ENCODE measurements at places on chromosomes 12 and 14.

- DNase-seq, result no peak
Measured at GRCh38 chr14:55568618-55569017, 11.4 kb upstream of the KTN1 start.

- DNase-seq, result no peak
Measured at GRCh38 chr12:2386566-2386965, 333.8 kb downstream of the CACNA1C start.

DNA sequence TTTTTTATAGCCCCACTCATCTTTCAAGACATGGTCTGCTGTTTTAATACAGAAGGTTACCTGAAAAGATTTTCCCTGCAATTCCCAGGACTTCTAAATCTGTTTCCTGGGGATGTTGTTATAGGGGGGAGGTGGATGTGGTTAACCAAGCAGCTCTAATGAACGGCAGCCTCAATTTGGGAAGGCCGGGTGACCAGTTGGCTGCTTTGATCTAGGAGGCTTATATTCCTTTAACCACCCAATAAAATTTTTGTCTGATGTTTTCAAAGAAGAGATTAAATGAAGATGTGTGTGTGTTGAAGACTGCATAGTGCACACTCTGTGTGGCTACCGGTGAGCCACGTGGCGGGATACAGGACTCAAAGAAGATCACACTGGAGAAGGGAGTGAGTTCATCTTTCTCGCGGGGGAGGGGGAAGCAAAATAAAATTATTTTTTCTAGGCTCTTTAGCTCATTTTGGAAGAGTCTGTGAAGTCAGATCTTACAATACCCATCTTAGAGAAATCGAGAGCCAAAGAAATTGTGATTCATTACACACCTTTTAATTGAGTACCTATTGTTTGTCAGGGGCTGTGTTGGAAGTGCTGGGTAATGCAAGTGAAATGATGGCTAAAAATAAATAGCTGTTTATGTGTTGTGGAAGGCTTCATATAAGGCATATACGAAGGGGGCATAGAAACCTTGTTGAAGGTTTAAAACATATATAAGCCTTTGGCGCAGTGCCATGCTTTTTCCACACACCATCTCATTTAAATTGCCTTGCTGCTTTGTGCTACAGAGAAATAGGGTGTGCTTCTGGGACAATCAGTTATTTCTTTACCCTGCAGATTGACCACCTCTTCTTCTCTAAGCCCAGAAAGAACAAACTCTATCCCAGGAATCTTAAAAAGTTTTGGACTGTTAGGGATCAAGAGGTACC, 18.5 kb downstream of the ELK3 start:
- DNase-seq, result no peak

DNA sequence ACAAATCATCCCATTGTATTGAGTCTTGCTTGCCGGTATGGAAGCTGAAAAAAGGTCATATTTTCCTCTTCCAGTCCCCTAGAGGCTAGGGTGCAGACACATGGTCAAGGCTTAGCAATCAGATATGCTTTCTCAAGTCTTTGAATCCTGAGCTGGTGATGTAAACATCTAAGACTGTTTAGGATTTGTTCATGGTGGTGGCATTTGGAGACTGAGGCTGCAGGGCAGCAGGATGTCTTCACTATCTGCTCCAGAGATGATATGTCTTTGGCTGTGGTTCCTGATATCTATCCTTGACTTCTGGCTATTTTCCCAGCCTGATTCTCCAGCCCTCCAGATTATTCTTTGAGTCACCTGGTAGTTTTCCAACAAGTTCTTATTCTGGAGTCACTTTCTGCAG, 50.5 kb upstream of the DACT1 start:
- no peak for DNase-seq

- DNase-seq, result peak; percentile 98
Measured at GRCh38 chr14:70809225-70810219, at the start of gene MAP3K9. MAP3K9 (minus strand) TSS chr14:70809513; CDS start chr14:70809171, 342 bp downstream.

DNA sequence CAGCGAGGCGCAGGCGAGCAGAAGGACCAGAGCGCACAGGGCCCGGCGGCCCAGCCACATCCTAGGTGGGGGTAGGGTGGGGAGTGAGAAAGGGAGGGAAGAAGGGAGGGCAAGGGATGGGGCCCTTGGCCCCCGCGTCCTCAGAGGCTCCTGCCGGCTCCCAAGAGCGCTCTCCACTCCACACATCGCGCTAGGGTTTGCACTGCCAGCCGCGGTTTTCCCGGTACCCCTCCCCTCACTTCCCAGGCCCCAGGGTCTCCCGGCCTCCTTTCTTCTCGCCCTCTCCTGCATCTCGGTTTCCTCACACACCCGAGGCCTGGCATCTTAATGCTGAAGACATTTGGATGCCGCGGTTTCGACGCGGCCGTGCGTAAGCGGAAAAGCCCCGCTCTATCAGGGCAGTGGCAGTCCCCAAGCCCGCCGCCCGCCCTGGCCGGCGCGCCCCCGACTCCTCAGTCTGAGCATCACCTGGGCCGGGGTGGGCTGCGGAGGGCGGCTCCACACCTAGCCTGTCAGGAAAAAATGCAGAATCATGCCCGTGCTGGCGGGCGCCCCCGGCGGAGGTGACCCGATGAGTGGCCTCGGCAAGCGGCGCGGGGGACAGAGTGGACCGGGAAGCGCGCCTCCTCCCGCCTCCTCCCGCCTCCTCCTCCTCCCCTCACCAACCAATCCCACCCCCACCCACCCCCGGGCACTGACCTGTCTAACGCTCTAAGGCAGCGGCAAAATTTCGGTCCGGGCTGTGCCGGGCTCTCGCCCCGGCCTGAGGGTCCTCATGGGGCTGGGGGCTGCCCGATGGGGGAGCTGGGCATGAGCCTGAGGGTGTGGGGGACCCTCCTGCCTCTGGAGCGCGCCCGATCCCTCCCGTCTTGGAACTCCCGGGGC, 686 bp downstream of the B4GALNT1 start:
- peak; percentile 13 for DNase-seq

GRCh38 chr12:10021342-10021741, 9.1 kb upstream of the CLEC9A start:
- no peak for DNase-seq

Measured in NCI-H1092 treated with DMSO at 0.1 percent for 48 hours (cell line).